Activated T-cell treated with anti-CD3 and anti-CD28 coated beads, Interleukin-2, amount 50 U/mL, for 1 hour (primary cell): ENCODE measurements at places on chromosomes 4 and X.

DNA sequence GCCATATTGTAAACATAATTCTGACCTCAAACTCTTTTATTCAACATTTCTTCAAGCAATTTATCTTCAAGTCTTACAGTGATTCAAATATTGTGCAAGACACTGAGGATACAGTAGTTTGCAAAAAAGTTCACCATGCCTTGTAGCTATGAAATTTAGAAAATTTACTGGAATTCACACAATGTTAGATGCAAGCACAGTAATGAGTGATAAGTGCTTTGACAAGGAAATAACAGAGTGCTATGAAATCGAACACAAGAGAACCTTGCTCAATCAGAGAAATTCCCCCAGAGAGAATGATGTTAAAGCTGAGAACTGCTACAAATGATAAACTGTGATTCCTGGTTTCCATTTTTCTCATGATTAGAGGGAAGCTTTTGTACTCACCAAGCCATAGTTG lies 952.9 kb downstream of the FAT4 start:
- no peak for DNase-seq

DNA sequence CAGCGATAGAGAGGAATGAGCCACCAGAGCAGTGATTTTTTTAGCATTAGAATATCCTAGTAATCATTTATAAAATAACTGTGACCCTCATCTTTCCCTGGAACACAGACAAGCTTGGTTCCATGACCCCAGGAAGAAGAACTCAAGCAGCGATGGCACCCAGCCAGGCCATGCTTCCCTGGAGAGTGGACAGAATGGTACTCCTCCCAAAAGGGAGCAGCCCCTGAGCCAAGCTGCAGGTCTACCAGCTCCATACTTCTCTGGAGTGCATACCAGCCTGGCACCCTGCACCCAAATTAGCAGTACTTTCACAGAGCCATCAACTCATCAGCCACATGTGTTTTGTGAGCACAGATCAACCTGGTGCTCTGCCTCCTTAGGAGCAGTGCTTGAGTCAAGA lies 310.9 kb upstream of the PCDH10 start:
- no peak for DNase-seq

DNA sequence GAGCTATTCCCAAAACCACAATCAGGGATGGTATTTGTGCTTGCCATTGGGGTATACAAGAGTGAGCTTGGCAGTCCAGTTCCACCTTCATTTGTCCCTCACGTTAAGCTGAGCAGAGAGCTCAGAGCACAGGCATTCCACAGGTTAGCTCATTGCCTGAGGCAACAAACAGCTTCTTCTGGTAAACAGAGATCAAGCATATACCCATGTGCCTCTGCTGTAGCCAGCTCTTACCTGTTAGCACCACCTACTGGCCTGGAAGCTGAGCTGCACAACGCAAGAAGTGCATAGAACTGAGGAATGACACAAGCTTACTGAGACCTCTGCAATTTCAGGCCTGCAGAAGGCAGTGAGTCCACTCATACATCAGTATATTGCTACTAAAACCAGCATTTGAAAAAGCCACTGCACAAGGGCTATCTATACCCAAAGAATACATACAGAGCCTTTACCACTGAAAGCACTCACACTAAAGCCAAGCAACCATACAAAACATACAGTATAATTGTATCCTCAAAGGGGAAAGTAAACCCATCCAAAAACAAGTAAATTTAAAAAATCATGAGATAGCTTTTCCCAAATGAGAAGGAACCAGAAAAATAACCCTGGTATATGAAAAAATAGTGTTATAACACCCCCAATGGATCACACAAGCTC lies 258.3 kb upstream of the GABRA2 start:
- no peak for DNase-seq

DNA sequence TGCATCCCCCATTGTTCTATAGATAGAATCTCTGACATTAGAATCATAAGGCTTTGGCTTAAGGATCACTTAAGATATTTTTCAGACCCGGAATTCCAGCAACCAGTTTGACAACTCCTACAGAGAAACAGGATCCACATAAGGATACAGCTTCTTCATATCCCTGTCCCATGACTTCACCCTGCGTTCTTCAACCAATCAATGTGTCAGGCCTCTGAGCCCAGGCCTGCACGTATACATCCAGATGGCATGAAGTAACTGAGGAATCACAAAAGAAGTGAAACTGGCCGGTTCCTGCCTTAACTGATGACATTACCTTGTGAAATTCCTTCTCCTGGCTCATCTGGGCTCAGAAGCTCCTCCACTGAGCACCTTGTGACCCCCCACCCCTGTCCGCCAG lies 85.1 kb downstream of the MFAP3L start:
- no peak for DNase-seq

DNA sequence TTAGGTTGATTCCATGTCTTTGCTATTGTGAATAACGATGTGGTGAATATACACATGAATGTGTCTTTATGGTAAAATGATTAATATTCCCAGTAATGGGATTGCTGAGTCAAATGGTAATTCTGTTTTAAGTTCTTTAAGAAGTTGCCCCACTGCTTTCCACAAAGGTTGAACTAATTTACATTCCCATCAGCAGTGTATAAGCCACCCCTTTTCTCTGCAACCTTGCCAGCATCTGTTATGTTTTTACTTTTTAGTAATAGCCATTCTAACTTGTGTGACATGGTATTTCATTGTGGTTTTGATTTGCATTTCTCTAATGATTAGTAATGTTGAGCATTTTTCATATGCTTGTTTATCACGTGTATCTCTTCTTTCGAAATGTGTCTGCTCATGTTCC lies 503.3 kb downstream of the PCDH18 start:
- no peak for DNase-seq

GRCh38 chr4:56286763-56287162 lies 100.5 kb downstream of the AASDH start:
- DNase-seq = no peak

- DNase-seq = no peak
Observed at GRCh38 chrX:136488706-136489105, 959 bp downstream of the BRS3 start.

- DNase-seq = no peak
Observed at GRCh38 chr4:11376571-11376970, 52.1 kb downstream of the HS3ST1 start.

DNA sequence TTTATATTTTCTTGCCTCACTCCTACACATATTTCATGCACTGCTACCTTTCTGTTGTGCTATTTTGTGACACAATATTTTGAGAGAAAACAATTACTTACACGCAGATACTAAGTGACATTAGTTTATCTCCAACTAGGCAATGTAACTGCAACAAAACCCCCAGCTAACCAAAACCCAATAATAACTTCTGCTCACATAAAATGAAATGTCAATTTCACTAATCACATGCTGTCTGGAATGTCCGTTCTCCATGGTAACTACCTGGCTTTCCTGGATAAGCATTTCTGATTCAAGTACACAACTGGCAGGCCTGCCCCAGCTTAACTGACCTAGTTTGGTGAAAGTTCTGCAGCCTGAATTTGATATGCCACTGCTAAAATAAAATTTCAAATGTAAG lies 313.5 kb downstream of the TMA16 start:
- DNase-seq = no peak

DNA sequence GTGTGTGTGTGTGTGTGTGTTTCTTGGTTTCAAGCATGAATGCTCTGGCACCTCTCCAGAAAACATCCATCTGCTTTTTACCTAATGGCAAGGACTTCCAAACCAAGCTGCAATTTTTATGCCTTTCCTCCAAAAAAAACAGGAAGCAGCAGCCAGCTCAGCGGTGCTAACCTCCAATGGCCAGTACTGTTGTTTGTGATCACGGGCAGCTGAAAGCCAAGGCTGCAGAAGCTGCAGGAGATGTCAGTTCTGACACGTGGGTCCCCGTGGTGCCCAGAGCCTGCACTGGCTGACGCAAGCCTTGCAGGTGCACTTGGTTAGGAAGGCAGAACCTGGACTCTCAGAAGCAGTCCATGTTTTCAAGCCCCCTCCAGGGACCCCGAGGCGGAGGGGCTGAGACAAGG lies 313.6 kb upstream of the DDX53 start:
- DNase-seq = no peak

DNA sequence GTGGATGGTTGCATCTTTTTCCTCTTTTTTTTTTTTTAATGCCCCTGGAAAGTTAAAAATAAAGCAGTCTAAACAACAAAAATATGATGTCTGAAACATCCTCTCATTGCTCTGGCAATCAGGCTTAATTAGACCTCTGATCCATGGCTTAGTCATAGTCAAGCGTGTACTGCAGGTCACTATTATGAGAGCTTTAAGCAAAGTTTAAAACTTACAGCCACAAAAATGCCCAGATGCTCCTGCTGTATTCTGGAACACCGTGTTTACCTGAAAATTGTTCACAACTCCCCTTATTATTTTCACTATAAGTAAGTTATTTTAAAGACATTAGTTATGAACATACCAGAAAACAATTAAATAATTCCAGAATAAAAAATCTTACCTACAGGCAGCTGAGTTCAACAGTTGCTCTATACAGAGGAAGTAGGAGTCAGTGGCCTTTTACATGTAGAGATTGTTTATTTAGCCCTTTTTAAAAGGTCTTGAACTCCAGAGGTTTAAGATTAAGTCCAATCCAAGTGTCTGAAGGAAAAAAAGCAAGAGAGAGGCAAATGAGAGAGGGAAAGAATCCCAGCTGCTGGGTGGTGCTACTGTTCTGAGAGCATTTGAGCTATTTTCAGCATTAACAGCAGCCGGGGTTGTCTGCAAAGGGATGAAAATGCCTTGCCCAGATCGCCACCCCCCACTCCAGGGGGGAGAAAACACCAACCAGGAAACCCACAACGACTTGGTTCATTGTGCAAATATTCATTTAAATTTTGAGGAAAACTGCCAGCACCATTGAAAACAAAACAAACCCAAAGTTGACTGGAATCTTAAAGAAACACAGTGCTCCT lies 36.9 kb downstream of the SORBS2 start:
- no peak for DNase-seq

DNA sequence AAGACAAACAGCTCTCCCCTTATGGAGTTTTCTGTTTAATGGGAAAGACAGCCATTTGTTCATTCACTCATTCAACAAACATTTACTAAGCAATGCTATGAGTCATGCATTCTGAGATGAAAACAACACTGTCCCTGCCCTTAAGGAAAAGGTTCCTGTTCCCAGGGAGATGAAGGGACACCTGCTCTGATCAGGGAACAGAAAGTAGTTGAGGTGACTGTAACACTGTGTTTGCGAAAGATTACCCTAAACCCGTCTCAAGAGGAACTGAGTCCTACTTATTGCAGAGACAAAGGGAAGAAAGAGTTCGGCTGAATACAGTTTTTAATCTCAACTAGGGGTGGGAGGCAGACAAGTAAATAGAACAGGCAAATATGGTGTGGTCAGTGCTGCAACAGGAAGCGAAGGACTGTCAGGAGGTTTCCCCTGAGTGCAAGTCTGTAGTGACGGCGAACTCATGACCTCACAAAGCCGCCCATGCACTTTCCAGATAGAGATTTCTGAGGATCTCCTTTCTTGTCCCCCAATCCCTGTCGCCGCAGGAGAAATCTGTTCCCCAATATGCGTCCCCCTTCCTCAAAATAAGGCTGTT lies 712 bp downstream of the STX18 start:
- no peak for DNase-seq

DNA sequence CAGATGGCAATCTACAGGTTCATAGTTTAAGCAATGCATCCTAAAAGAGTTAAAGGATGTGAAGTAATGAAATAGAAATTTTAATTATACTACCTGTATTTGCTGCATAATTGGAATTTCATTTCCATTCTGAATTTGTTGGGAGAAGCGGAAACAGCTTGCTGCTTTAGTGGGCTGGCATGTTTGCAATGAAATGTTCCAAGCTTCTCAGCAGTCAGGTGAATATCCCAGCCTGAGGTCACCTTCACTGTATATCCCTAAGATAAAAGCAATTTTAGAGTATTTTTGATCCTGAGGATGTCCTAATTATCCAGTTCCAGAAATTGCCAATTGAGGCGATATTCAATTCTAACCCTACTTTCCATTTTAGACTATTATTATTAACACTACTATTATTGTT lies 136.1 kb upstream of the ARSJ start:
- no peak for DNase-seq

DNA sequence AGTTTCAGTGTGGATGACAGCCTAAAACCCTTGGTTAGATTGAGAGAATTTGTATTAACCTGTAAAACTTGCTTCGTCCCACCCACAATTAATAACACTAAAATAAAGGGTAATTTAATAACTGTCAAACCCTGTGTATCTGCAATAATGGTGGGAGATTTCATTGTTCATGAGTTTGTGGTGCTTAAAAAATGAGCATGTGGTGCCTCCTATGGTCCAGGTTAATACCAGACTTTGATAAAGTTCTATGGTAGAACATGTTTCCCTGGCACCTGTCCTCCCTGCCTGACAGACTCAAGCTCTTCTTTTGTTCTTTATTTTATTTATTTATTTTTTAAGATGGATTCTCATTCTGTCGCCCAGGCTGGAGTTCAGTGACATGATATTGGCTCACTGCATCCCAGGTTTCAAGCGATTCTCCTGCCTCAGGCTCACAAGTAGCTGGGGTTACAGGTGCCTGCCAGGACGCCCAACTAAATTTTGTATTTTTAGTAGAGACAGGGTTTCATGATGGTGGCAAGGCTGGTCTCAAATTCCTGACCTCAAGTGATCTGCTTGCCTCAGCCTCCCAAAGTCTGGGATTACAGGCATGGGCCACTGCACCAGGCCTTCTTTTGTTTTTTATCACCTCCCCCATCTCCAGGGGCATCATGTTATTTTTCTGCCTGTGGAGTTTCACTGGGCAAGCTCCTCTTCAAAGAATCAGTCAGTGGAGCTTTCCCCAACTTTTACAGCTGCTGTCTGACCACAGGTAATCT lies 289.2 kb downstream of the NR3C2 start:
- DNase-seq = no peak

GRCh38 chr4:103026868-103027267 lies 7.4 kb upstream of the SLC9B1 start:
- no peak for DNase-seq

DNA sequence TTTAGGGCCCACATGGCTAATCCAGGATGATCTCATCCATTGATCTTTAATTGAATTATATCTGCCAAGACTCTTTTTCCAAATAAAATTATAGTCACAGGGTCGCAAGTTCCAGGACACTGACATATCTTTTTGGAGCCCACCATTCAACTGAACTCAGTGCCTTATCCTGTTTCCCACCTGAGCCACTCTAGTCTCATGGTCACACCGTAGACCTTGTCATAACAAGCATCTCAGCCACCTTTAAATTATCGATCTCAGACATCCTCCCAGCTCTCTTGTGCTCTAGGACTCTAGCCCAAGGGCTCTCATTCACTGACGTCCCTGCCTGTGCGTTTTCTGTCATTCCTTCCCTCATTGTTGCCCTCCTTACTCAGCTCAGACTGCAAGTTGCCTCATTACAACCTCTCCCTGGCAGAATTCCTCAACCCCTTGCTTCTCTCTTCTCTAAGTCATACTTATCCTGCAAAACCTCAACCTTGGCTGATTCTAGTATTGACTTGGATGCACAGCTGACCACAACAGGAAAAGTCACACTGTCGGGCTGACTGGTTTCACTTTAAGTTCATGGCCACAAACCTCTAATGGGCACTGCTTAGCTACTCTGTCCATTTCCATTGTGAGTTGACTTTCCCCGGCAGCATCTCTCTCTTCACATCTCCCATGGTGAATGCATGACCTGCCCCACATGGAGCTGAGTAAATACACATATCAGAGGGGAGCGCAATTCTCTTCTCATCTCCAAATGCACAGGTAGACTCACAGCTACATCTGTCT lies 91.0 kb upstream of the TRIM2 start:
- no peak for DNase-seq

- DNase-seq = no peak
Observed at GRCh38 chrX:136630881-136631280, 17.1 kb upstream of the CD40LG start.

- DNase-seq = no peak
Observed at GRCh38 chr4:10275696-10276095, 159.1 kb upstream of the WDR1 start.

GRCh38 chr4:185036842-185037241 lies 18.6 kb downstream of the HELT start:
- DNase-seq = no peak
